ENCODE measurements at places on chromosomes 5 and 9.

DNA sequence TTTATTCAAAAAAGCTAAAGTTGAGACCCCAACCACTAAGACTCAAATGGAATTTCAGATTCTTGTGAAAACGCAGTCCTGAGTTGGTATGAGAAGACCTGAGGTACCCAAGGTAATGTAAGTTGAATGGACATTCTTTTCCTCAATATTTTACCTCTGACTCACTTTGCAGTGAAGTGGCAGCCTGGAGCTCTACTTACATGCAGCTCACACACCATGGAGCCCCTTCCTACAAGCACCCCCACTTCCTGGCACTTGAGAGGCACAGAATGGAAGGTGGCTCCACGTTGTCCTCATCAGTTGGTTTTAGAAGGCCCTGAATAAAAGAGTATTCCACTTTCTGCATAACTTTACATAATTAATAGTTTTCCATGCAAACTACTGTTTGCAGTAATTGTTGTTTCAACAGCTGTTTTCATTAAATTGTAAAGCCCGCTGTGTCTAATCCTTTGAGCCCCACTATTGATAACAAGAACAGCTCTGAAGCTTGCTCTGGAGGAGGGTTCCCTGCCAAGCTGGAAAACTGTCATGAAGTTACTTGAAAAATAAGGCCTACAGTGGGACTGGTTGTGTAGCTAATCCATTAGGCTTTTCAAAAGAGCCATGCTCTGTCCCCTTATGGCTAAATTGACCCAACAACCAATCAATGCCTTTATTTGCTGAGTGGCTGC, 102.2 kb upstream of the SPATA31D4 start:
- no peak for DNase-seq

GRCh38 chr9:115884846-115885245, 268.7 kb upstream of the PAPPA start:
- DNase-seq = no peak

- no peak for DNase-seq
Observed at GRCh38 chr5:4065472-4066320, 470.1 kb downstream of the IRX1 start.

DNA sequence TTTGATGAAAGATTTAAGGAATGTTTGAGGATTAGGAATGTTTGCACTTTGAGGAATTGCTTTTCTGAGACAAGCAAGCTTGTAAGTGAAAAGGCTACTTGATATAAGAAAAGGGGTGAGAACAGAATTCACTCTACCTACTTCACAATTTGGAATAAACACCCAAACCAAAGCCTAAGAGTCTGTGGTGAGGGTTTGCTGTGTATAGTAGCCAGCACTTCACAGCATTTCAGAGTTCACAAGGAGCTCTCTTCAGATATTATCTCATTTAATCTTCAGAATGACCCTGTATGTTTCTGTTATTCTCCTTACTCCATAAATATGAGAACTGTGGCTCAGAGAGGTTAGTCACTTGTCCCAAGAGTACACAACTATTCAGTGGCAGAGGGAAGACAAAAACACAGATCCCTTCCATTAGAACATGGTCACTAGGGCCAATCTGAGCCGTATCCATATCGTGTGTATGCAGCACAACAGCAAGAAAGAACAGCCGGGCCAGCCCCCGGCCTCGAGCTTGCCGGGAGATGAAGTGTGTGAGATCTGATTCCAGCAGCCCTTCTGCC, 92.4 kb downstream of the FRMD3 start:
- DNase-seq = no peak

DNA sequence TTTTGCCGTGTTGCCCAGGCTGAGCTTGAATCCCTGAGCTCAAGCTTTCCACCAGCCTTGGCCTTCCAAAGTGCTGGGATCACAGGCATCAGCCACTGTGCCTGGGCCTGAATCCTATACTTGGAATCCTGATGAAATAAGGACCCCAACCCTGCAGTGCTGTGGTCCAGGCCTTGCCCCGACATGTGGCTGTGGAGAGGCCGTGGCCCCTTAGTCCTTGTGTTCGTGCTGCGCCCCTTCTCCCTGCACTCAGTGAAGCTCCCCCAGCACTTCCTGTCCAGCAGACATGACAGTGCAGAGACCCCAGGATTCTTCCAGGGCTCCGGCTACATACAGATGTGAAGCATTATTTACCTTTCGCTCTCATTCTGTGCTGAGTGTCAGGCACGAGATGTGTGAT, 52.9 kb downstream of the EHMT1 start:
- DNase-seq = no peak

DNA sequence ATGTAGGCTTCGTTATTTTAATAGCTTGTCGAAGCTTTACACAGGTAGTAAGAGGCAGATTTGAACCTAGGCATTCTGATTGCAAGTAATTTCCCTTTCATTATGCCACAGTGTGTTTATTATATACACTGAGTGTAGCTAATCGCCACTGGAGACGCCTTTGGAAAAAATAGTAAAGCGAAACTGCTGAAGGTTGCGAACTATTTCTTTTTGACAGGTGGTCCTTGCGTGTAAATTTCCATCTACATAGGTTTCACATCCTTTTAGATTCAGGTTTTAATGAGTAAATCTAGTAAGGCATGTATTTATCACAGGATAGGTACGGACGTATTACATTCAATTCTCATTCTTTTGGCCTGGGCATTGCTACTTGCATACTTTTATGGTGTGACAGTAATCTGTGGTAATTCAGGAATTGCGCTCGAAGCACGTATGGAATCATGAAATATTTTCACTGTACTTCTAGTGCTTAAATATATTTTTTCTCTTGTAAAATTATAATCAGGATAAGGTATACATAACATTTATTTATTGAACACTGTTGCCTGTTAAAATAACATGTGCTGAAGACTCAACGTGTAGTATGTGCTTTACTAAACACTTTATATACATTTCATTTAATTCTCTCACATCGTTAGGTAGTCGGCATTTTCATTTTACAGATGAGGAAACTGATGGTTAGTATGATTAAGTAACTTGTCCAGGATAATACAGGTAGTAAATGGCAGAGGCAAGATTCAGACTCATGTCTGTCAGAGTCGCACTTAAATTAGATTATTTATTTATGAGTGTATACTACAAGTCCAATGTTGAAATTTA, 1.8 kb downstream of the MARCHF6 start:
- peak; percentile 71 for DNase-seq

- no peak for DNase-seq
Observed at GRCh38 chr5:96070622-96071225, 109.1 kb upstream of the ELL2 start.

DNA sequence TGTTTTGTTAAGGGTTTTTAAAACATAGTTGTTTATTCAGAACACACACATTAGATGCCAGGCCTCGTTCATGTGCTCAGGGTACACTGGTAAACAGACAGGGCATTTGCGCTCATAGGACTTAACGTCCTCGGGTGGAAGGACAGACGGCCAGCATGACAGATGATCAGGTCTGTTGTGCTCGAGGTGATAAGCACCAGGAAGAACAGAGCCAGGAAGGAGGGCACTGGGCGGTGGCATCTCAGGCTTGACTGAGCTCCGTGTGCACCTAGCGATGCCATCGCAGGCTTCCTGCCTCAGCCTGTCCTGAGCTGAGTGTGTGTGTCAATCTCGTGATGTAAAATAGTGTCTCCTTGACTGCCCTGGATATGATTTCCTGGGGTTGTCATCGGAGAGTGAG, 96.5 kb downstream of the EHMT1 start:
- DNase-seq = no peak

DNA sequence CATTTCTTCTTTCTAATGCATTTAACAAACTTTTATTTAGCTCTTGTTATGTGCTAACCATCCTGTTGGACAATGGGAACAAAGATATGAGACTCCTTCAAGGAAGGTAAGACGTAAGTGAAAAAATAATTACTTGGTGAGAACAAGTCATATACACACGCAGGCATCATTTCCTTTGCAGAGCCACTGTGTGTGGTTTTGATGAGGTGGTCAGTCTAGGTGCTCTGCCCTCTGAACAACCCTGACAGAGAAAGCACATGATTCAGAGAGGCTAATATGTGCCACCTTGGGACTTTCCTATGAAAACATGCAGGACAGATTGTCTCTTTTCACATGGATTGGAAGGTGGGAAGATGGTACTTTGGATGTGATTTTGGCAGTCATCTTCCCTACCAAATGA, 1162.5 kb upstream of the DMAC1 start:
- DNase-seq = no peak

GRCh38 chr5:40043916-40044315, 619.1 kb upstream of the DAB2 start:
- DNase-seq = no peak

DNA sequence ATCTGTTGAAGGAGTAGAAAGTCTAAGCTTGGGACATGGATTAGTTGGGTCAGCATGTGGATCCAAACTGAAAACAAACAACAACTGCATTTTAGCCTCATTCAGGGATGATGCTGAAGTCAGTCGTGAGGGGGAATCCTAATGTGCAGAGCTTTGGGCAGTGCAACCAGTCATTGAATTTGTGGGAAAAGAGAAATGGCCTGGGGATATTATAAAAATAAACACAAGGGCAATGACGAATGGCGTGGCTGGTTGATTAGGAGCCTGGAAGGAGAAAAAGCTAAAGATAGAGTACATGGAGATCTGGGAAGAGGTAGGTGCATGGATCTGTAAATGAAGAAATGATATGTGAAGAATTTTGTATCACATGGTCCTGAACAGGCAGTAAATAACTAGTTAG, 477.6 kb downstream of the TLE1 start:
- no peak for DNase-seq

GRCh38 chr5:9324348-9325077, 221.4 kb downstream of the SEMA5A start:
- DNase-seq = no peak

DNA sequence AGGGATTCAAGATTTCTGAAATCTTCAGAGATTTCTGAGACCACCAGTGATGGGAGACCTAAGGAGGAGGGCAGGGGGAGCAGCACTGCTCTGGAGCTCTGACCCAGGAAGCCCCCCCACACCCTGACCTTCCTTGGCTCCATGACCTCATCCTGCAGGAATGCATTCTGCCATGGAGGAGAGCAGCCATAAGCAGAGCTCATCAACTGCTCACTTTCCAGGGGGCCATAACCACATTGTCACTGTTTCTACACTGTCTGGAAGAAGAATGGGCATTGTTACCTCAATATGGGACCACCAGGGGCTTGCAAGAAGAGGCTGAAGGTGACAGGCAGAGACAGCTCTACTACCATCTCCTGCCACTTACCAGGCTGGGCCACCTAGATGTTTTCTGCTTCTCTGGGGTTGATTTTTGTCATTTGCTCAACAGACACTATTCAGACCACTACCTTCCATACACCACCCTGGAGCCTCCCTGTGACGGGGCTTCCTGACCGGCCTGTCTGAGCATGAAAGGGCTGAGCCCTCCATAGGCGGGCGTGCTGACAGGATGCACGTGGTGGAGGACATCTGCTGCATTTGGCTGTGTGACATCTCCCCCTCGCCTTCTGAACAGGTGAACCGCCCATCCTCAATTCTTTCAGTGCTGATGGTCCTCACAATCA, 2.3 kb upstream of the TSC1 start:
- no peak for DNase-seq

GRCh38 chr5:42956551-42956950, 83.6 kb downstream of the ANXA2R start:
- DNase-seq = no peak

DNA sequence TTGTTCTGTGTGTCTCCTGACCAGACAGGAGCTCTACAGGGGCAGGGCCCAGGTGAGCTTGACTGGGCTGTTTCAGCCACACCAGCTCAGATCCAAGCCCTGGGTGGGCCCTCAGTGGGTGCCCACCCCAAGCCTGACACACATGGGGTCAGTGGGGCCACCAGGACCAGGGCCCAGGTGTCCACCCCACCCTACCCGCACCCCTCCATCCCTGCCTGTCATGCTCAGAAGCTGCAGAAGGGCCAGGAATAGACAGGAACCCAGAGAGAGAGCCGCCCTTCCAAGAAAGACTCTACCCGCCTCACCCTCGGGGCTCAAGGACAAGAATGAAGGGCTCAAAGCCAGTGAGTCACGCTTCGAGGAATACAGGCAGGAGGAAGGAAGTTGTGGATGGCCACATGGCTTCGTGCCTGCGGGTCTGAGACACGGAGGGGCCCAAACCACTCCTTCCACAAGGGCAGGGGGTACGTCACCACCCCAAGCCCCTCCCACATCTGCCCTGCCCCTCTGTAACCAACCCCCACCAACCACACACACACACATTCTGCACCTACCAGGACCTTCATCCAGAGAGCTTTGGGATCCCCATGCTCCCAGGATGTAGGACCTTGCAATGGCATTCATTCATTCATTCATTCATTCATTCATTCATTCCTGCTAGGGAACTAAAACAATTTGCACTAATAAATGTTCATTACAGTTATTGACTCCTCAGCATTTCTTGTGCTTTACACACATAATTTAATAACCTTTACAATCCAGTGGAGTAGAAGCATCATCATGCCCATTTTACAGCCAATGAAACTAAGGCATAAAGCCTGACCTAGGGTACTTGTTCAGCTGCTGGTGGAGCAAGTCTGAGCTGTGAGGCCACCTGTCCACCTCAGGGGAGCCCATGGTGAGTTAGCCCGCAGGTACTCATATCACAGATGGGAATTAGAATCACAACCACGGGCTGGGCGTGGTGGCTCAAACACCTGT, 55.9 kb upstream of the STXBP1 start:
- no peak for DNase-seq

DNA sequence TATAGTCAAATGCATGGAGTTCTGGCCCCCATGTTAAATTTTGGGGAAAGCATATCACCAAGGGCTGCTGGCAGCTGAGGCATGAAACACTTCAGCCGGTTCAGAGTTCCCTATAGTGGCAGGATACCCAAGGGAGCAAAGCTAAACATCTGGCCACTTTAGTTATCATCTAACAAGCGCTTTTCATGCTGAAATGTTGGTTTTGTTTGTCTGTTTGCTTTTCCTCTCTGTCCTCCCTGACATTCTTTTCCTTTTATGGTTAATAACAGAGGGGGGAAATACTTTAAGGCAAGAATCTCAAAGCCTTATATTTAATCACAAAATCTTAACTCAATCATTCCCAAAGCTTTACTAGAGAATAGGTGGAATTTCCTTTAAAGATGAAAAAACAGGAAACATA, 11.9 kb downstream of the APBA1 start:
- no peak for DNase-seq

- no peak for DNase-seq
Observed at GRCh38 chr5:118326481-118327045, 661.8 kb downstream of the DTWD2 start.

DNA sequence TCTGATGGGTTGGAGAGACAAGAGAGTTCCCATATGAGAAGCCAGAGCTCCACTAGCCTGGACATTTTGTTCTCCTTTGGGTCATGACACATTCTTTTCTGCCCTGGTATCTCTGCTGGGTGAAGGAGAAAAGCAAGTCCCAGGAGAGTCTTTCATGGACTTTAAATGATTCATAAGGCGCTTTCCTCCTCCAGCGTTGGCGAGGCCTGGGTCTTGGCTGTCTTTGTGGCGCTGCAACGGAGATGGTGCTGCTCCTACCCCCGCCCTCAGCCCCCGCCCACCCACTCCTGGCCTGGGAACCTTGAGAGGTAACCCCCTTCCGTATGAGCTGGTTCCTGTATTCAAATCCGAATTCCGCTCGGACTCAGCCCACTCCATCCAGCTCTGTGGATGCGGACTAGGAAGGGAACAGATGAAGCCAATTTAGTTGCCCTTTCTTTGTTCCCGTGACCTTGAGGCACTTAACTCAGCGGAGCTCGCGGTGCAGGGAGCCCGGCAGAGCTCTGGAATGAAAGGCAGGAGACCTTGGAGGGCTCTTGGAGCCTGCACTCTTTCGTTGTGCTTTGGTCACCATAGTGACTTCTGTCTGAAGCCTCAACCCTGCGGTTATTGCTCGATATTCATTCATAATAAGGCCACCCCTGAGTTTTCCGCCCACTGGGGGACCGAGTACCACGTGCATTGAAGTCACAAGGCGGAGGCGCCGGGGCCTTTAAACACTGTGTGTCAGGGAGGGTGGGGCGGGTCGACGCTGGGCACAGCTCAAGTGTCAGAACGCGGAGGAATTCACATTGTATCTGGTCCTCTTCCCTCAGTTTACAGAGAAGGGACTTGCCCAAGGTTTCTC, 14.0 kb upstream of the PWWP2A start:
- no peak for DNase-seq

Data from NCI-H2081 treated with DMSO at 0.1 percent for 48 hours (cell line).